ENCODE measurements at places on chromosomes 4 and X.

DNA sequence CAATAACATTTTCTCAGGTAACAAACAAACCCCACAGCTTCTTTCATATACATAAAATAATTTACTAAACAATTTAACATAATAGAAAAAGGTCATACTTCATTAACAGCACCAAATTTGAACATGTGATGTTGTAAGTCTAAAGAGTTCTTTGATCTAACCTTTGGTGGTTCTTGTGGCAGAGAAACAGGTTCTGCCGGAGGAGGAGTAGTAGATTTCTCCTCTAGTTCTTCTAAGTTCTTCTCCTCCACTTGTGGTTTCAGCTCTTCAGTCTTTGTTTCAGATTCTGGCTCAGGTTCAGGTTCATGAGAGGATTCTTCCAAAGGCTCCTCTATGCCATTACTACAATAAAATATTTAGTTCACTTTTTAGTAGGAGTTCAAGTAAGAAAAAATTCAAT lies 18.3 kb downstream of the G3BP2 start:
- no peak for DNase-seq

GRCh38 chrX:68428431-68428830 lies 4.9 kb downstream of the OPHN1 start:
- no peak for DNase-seq

- no peak for DNase-seq
Measured at GRCh38 chr4:69470561-69470960, 25.1 kb downstream of the UGT2B4 start.

- no peak for DNase-seq
Measured at GRCh38 chr4:82450966-82451755, 20.8 kb downstream of the ENOPH1 start.

- no peak for DNase-seq
Measured at GRCh38 chr4:25343671-25344070, 31.1 kb downstream of the ZCCHC4 start.

DNA sequence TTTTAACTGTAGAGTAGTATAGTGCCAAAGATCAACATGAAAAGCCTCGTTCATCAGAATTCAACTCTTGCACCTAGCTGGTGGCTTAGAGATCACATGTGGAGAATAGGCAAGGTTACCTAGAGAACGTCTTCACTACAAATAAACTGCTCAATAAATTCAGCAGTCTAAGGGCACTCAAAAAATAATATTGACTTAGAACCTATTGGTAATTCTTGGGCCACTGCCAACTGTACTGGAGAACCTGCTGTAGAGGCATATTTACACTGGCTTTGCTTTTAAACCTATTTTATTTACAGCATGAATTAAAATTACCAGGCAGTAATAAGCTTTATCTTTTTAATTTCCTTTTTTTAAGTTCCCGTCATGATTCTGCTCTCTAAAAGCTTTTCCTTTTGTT lies 343.7 kb downstream of the PDHA2 start:
- no peak for DNase-seq

- DNase-seq = no peak
Measured at GRCh38 chr4:181168011-181168805, 1075.0 kb upstream of the TENM3 start.

DNA sequence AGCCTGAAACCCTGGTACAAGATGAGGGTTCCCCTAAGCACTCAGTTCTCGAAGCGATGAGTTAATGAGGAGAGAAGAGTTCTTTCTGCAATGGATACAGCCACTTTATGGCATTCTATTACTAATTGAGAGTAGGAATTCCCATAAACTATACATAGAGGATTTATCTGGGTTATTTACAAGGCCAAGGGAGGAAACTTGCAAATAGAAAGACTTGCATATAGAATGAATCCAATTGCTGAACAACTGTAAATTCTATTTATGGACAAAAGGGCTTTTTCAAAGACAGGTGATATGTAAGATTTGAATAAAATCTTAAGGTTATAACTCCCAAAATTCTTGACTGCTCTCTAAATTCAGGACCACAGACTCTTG lies 182.2 kb downstream of the PPARGC1A start:
- DNase-seq = no peak

DNA sequence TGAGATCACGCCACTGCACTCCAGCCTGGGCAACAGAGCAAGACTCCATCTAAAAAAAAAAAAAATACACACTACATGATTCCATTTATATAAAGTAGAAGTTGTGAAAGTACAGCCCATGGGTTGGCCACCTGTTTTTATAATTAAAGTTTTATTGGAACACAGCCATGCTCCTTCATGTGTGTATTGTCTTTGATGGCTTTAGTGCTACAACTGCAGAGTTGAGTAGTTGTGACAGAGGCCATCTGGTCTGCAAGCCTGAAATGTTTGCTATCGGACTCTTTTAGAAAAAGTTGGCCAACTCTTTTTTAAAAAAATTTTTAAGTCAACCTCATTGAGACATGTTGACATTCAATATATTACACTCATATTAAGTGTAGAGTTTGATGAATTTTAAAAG lies 41.2 kb upstream of the DUSP21 start:
- DNase-seq = no peak

GRCh38 chrX:50333308-50333707 lies 128.7 kb downstream of the CCNB3 start:
- DNase-seq = no peak

DNA sequence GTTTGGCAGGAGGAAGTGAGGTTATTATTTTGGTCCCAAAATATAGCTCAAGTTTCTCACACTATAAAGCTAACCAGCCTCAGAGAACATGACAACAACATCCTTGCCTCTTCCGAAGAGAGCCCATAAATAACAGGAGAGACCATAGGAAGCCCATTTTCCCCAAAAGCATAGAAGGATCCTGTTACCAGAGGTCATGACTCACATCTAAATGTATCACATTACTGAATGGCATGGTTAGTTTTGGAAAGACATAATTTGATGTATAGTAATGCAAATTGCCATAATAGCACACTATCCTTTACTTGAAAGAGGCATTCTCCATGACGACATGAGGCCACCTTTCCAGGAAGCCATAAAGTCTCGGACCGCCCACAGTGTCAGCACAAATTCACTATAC lies 238.8 kb upstream of the GRIA3 start:
- no peak for DNase-seq

DNA sequence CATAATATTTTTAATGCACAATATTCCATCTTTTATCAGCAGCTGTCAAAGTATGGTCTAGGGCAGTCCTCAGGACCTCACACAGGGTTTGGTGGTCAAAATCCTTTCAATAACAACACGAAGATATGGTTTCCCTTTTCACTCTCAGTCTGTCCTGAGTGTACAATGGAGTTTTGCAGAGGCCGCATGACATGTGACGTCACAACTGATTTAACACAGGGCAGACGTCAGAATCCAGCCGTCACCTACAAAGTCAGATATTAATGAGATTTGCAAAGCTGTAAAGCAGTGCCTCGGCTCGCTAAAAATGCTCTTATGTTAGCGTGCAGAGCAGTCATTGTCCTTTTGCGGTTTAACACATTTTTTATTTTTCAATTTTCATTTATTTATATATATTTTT lies 12.5 kb downstream of the ABLIM2 start:
- DNase-seq = no peak

DNA sequence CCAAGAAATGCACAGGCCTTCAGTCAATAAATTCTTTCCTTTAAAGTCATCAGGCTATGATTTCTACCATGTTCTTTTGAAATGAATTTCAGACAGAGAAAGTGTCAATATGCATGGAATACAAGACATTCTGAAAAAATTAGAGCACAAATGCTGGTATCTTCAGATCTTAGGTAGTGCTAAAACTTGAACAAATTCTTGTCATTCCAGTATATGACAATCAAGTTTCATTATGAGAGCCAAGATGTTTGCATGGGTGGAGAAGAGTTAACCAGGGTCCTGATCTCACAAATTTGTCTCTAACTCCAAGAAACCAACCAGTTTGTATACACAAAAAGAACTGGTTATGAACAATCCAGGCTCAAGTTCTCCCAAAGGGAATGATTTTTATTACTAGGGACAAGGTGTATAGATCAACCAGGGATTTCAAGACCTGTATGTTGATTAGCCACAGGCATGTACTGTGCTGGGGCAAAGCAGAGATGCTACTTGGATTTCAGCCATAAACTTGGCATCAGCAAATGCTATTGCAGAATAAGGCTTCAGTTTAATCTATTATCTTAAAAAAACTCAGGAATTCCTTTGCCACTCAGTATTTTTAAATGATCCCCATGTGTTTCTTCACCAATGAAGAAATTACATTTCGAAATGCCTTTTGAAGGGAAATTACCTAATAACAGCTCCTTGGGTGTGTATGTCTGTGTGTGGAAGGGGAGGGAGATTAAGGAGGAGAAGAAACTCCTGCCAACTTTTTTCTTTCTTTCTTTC lies 69.7 kb downstream of the FANCB start:
- DNase-seq = no peak

GRCh38 chrX:128992107-128992971 lies 531.0 kb downstream of the SMARCA1 start:
- DNase-seq = no peak

DNA sequence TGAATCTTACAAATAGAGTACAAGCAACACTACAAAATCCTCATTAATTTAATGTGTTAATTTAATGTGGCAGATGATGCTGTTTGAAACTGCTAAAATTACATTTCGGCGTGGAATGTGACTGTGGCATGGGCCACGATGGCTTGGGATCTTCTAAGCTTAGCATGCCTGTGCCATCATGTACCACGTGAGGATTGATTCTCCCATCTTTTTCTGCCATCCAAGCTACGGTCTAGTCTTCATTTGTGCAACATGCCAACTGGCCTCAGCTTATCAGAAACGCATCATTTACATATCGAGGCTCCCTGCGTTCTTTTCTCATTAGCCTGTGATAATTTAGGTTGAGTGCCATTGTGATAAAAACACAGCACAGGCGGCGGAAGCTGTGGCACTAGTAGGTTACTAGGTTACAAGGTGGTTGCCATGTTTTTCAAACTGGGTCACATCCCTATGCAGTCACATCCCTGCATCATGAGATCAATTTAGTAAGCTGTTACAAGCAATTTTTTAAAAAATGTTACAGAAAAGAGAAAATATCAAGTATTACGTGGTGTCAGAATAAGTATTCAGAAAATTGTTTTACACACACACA lies 189.9 kb upstream of the RBPJ start:
- DNase-seq = no peak

DNA sequence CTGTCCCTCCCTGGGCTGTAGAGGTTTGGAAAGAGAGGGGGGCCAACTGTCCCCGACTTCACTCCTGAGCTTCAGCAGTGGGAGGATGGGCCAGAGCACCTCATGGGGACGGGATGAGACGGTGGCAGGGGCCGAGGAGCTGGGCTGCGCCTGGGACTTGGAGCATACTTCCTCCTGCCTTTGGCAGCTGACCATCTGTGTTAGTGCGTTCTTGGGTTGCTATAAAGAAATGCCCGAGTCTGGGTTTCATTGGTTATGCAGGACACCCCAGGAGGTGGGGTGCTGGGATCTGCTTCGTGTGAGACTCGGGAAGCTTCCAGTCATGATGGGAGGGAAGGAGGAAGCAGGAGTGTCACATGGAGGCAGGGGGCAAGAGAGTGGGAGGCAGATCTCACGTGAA lies 7.4 kb downstream of the PSAPL1 start:
- DNase-seq = no peak

DNA sequence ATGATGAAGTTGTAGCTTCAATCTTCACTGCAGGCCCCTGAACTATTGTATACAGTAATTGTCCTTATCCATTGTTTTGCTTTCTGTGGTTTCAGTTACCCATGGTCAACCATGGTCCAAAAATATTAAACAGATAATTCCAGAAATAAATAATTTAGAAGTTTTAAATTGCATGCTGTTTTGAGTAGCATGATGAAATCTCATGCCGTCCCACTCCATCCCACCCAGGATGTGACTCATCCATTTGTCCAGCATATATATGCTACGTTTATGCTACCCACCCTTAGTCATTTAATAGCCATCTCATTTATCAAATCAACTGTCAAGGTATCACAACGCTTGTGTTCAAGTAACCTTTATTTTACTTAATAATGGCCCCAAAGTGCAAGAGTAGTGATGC lies 34.5 kb downstream of the IQCM start:
- no peak for DNase-seq

DNA sequence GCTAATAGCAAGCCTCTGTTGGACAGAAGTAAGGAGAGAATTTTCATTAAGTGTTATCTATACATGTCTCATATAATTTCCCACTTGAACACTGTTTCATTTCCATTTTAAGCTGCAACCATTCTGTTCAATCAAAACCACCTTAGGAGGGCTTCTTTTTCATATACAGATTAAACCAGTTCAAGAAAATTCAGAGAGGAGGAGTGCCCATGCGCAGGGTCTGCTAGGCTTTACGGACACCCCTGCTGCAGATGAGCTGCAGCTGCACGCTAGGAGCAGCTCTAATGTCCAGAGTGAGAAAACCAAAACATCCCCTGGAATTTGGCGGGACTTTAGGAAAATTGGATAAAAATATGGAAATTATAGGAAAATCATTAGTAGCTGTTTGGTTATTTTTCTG lies 541.0 kb downstream of the SPRY1 start:
- DNase-seq = no peak

DNA sequence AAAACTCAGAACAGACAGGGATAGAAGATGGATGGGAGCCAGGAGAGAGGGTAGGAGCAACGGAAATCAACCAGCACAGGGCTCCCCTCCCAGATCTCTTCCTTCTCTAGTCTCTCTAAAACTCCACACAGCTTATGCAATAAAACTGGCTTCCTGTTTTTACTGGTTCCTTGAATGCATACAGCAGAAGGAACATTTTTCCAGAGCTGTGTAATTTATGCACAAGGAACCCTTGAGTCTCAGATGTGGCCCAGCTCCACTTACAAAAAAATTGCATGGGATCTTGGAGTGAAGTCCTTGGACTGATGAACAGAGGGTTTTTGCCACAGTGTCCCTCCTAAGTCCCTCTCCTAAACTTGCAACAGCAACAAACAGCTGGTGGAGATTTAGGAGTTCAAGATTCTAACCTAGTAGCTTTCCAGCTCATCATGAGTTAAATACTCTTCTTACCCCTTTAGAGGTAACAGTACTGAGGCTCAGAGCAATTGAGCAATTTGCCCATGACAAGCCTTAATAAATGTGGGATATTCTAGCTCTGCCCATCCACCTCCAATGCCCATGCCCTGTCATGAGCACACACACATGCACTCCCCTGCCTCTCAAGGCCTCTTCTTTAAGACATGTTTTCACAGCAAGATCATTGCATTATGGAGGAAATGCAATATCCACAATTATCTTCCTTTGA lies 18.4 kb upstream of the CC2D2A start:
- no peak for DNase-seq

DNA sequence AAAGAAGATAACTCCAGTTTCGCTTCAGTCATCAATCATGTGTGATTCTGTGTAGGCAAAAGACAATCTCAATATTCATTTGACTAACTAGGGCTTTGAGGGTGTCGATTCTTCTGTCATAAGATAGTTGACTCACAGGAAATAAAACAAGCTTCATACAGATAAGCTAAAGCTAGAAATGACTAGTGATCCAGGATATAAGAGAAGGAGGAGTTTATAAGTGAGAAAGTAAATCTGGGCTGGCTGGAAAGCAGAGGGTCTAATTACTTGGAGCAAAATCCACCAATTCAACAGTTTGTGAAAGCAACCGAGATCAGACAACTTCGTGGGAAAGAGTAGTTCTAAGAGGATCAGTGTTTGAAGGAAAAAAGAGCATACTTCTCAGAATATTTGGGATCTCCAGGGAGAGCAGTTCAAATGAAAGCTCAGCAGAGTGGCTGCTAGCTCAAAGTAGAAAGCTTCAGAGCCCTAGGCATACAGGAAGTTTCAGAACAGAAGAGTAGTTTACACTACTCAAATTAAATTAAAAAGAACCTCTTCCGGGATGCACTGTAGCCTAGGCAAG lies 429.3 kb downstream of the INPP4B start:
- DNase-seq = no peak

All from BJ (cell line).